ENCODE measurements at places on chromosomes 6 and 20.

GRCh38 chr6:34359418-34360158 is 32.9 kb downstream of the NUDT3 start:
- peak; percentile 72 for DNase-seq

- DNase-seq, result no peak
Observed at GRCh38 chr20:23195636-23196035, 109.5 kb upstream of the CD93 start.

- no peak for DNase-seq
Observed at GRCh38 chr6:160137130-160137988, 15.7 kb downstream of the SLC22A1 start.

DNA sequence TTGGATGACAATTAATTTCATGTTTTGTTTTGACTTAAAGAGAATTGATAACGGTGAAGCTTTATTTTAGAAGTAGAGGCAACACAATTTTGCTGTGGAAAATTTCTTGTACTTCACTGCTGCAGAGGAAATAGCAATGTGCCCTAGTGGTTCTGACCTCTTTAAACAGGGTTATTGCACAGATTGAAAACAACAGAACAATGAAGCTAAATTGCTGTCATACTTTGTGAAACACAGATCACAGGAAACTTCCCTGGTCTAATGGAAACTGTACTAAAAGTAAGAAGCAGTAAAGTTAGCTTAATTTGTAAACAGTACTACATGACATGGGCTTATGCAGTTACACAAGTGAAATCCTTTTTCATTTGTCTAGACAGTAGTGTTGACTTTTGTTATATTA is 31.3 kb downstream of the OR2A4 start:
- DNase-seq, result peak; percentile 66

DNA sequence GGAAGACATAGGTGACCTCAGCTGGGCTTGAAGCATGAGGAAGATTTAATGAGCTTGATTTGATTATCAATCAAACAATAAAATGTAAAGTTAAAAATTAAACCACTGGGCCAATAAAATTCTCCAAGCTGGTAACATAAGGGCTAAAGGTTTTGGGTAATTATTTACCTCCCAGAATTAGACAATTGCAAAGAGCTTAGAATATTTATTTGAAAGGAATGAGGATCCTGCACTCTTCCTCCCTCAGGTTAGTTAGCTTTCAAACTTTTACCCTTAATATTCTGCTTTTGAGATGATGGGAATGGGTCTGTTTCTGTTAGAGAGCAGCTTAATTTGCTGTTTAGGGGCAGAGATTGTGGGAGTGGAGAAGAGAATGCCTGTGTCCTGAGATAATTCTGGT is at the start of gene SLC17A4:
SLC17A4 (plus strand) TSS at position 208 of the 400 bp plus-strand sequence. CDS start 7,221 bp downstream, outside the sequence.
- DNase-seq, result no peak

DNA sequence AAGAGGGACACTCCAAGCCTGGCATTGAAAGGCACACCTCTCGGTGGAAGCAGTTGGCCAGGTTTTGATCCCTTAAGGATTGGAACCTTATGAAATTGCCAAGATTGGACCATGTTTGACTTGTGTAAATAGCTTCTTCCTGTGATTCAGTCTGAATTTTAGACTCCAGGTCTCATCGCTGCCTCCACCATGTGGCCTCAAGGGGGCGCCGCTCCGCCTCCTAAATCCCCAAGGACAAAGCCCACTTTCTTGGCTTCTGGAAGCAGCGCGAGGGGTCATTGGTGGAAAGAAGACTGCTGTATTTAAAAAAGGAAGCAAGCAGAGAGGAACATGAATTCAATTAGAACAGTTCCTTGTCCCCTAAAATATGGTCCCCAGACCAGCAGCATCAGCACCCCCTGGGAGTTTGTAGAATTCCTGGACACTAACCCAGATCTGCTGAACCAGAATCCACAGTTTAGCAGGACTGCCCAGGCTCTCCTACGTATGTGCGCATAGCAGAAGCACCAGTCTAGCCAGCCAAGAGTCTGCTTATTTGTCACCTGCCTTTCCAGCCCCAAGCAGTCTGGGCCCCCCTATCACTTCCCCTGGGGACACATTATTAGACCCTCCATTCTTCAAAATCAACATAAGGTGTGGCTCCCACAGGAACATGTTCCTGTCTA is 108.5 kb downstream of the LY86 start:
- peak; percentile 73 for DNase-seq

- DNase-seq, result no peak
Observed at GRCh38 chr6:144594585-144594984, 309.4 kb downstream of the UTRN start.

- peak; percentile 29 for DNase-seq
Observed at GRCh38 chr6:150641398-150642139, 41.9 kb downstream of the PLEKHG1 start.

- no peak for DNase-seq
Observed at GRCh38 chr20:24441661-24442060, 27.8 kb upstream of the SYNDIG1 start.

DNA sequence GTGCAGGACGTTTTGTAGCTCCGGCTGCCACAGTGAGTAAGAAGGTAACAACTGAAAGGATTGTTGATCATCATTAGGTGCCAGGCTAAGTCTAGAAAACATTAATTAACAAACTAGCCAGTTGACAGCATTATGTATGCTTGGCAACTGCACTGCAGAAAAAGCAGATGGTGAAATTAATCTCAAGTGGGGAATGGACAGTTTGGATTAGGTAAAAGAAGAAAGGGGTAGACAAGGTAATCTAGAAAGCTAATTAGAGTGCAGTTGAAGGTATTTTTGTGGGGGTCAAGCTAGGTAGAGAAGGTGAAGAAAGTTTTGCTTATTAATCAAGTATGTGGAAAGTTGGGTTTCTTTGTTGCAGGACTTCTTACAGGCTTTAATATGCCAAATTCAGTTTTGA is 69.7 kb upstream of the HINT3 start:
- no peak for DNase-seq

DNA sequence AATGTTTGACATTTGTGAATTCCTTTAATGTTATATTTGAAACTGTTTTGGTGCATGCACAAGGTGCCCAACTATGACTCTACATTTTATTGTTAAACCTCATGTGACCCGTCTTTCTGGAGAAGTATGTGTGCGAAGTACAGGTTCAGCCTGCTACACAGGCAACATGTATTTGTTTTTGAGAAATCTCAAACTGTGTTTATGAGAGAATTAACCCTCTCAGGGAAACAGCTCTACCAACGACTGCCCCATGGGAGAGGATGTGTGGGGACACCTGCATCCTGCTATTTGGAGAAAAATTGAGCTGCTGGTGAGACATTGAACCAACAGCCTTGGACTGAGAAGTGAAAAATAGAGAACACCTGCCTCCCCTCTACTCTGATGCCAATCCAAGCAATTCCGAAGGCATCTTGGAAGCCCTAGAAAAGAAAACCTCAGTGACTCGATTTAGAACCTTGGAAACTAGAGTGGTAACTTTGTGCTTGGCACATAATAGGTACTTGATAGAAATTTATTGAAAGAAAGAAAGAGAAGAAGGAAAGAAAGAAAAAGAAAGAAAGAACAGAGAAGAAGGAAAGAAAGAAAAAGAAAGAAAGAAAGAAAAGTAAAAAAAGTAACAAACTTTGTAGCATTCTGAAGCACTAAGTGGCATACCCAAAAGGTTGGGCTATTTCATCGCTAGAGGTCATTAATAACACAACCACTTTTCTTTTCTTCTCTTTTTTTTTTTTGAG is 2.9 kb upstream of the AKAP12 start:
- no peak for DNase-seq

DNA sequence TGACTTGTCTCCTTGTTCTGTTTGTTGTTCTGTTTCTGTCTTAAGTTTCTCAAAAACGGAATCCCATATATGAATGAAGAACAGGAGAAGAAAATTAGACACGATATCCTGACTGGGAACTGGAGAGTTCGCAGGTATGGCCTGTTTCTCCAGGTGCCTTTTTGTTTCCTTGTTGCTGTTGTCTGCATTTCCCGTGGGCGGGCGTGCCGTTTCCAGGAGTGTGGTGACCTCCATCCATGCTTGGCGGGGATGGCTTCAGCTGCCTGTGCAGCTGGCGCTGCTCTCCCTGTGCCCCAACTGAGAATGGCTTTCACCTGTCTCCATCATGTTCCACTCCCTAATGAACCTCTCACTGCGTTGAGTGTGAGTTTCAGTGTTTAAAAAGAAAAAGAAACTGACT is 4.4 kb downstream of the PNLDC1 start:
- no peak for DNase-seq

DNA sequence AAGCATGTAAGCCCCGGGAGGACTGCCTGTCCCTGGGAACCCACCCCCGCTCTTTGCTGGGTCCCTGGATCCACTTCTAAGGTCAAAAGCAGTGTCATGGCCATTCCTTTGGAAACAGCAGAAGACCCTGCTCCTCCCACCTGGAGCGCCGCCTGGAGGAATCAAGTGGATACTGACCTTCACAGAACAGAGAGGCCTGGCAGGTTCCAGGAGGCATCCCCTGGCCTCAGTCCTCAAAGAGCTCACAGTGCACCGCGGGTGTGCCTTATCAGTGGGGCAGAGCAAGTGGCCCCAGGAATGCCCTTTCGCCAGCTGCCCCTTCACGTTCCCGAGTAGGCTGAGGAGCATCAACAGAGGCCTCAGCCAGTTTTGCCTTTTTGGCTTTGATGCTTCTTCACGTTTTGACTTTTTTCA is 11.1 kb upstream of the SLC4A11 start:
- no peak for DNase-seq

- no peak for DNase-seq
Observed at GRCh38 chr20:40691566-40692239, 2.7 kb upstream of the MAFB start.

DNA sequence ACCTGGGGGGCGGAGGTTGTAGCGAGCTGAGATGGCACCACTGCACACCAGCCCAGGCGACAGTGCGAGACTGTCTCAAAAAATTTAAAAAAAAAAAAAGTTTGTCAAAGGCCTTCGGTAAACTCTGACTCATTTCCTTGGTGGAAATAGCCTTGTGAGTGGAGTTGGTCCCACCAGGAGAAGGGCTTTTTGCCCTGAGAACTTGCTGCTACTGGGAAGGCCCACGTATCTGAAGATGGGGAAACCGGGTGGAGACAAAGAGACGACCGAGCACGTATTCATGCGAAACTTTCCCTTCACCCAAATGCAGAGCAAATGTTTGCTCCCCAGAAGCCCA is 51.7 kb downstream of the SLC22A23 start:
- no peak for DNase-seq

Data from fibroblast of villous mesenchyme (primary cell).